Left lung (tissue), 14 donors: ENCODE measurements at places on chromosomes 7 and 10.

DNA sequence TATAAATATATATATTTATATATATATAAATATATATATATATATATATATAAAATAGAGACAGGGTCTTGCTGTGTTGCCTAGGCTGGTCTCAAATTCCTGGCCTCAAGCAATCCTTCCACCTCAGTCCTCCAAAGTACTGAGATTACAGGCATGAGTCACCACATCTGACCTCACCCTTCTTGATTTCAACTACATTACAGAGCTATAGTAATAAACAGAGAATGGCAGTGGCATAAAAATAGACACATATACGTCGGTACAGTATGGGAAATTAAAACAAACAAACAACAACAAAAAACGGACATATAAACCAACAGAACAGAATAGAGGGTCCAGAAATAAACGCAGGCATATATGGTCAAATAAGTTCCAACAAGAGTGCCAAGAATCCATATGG lies 77.6 kb upstream of the PPP1R3A start:
- DNase-seq = no peak

- no peak for DNase-seq
These were observed 103.7 kb upstream of the AOAH start for GRCh38 chr7:36827726-36828703.

- no peak for DNase-seq
These were observed 17.1 kb downstream of the PLXDC2 start for GRCh38 chr10:19833170-19833824.

- no peak for DNase-seq
These were observed 51.5 kb upstream of the ITGB1 start for GRCh38 chr10:33009244-33010131.

DNA sequence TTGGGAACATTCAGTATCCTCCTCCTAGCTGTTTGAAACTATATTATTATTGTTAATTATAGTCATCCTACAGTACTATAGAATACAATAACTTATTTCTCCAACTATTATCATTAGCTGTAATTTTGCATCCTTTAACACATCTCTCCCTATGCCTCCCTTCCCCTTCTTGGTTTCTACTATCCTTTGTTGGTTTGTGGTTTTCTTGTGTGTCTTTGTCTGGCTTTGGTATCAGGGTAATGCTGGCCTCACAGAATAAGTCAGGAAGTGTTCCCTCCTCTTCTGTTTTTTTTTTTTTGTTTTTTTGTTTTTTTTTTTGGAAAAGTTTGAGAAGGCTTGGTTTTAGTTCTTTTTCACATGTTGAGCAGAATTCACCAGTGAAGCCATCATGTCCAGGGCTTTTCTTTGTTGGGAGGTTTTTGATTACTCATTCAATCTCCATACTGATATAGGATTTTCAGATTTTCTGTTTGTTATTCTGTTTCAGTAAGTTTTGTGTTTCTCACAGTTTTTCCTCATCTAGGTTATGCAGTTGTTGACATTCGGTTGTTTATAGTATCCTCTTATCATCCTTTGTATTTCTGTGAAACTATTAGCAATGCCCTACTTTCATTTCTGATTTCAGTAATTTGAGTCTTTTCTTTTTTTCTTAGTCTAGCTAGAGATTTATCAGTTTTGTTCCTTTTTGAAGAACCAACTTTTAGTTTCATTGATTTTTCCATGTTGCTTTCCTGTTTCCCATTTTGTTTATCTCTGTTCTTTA lies 21.6 kb downstream of the C1GALT1 start:
- DNase-seq = no peak

DNA sequence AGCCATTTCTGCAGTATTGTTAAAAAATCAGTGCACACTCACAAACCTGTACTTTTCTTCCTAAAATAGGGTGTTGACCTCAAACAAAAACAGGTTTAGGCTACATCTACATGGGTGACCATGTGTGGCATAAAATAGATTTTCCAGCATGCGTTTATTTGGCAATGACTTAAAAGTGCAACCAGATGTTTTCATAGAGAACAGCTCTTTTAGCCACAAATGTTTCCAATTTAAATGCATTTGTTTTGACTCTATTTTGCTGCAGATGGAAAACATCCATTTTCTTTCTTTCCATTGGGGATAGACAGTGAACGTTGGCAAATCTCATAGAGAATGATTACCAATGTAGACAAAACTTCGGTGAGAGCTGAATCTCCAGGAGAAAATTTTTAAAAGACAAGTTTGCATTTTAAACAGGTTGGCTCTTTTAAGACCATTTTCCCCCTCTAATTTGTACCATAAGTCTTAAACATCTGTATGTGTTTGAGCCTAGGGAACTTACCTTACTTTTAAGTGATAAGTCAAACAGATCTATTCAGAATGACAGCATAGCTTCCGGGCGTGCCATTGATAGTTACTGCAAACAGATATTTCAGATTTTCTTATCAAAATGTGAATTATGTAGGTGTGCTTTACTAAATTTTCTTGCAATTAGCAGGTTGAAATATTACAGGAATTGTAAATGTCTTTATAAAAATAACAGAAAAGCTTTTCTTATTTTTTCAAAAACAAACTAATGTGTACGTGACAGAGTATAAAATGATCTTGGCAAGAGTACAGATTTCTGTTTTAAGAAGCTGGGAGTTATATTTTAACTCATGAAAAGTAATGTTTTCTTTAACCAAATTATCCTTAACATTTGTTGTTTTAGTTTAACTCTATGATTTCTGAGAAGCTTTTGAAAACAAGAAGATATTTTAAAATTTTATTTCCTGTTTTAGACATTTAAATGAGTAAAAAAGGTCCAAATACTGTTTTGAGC lies 144.9 kb downstream of the HGF start:
- DNase-seq = no peak

DNA sequence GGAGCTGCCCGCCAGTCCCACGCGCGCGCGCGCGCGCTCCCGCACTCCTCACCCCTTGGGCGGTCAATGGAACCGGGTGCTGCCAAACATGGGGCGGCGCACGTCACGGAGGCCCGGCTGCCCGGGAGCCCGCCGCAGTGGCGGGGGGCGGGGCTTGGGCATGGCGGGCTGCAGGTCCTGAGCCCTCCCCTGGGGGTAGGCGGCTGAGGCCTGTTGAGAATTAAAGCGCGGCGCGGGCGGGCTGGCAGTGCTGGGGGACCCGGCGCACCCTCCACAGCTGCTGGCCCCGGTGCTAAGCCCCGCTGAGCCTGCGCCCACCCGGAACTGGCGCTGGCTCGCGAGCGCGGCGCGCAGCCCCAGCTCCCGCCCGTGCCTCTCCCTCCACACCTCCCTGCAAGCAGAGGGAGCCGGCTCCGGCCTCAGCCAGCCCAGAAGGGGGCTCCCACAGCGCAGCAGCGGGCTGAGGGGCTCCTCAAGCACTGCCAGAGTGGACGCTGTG lies 634.2 kb downstream of the ANKRD7 start:
- no peak for DNase-seq

- no peak for DNase-seq
These were observed 30.2 kb downstream of the MGAM start for GRCh38 chr7:142025896-142026295.

DNA sequence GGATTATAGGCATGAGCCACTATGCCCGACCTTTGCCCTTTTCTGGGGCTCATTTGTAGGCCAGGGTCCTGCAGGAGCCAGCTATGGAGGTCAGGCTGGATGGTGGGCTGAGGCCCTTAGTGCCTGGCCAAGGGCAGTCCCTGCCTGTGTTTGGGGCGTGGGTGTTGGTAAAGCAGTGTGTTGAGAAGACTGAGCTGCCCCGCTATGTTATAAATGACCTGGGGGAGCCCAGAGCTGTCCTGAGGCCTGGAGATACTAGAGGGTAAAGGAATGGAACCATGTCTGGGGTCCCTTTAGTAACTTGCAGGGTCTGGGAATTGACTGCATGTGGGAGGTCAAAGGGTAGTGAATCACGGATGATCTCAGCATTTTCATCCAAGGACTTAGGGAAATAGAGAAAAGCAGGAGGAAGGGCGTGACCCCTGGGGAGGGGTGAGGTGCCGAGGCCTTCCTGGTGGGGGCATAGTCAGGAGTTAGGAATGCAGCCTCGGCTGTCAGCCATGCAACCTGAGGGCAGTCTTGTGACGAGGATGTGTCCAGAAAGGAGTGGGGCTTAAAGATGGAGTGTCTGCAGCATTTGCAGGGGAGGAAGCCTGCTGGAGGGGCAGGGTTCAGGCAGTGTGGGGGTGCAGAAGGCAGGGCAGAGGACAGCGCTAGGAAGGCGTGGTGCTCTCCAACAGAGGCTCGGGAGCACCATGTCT lies 31.5 kb downstream of the TMEM248 start:
- DNase-seq = no peak

DNA sequence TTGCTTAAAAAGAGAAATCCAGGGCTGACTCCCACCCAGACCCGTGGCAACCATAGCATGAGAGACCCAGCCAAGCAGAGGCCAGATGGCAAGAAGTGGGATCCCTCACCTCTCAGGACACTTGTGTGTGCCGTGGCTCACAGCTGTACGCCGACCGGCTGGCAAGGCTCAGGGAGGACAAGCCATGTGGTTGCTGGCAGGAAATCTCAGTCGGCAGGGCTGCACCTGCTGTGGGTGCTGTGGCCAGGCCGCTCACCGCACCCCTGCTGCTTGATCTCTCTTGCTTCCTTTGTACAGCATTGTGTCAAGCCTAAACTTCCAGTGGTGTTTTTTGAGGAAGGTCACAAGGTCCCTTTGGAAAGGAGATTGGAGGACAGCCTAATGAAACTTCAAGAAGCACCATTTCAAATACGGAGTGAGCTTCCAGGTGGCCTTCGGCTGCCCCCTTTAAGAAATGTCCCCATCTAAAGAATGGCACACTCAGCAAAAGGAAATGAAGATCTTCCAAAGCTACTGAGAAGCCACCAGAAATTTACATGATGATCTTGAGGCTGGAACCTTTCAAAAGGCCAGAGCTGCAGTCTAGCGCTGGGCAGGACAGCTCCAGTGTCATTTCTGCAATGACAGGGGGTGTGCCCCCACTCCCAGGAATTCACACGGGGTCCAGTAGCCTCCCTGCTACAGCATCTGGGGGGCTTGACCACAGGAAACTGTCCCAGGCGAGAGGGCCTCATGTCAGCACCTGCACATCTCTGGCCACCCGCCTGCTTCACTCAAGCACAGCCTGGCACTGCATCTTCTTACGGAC lies 409.0 kb upstream of the MGMT start:
- no peak for DNase-seq

GRCh38 chr10:14241196-14241595 lies 89.5 kb downstream of the FRMD4A start:
- no peak for DNase-seq

DNA sequence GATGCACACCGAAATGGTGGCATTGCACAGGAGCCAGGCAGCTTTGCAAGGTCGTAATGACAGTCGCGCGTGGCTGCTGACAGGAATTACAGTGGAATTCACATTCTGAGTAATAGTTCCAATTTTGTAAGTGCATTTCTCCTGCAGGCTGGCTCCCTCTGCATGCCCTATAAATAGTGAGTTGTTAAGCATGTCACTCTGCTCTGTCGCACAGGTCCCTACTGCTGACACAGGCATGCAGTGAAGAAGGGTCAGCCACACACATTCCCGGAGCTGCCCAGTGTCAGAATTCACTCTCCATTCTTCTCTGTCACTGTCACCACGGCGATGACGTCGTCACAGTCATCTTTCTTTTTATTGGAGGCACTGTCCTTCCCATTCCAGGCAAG lies 49.2 kb upstream of the SHH start:
- peak; percentile 14 for DNase-seq

GRCh38 chr10:4813023-4813422 lies 13.0 kb upstream of the AKR1E2 start:
- DNase-seq = no peak

GRCh38 chr7:131931370-131931769 lies 374.9 kb upstream of the PODXL start:
- DNase-seq = no peak

DNA sequence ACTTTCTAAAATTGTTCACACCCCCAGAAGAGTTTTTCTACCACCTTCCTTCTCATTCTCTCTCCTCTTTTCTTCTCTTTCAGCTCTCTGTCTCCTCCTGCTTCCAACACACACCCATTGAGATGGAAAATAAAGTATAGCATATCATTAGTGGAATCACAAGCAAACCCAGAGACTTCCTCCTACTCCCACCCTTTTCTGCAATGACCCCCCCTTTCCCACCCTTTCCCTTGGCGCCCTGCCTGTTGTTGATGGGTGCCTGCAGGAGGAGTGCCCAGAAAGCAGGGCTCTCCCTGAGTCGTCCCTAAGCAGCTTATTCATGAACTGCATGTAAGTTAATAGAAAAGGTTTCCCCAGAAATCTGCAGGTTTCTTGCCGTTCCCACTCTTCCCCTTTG lies 300.0 kb downstream of the PLXNA4 start:
- no peak for DNase-seq

DNA sequence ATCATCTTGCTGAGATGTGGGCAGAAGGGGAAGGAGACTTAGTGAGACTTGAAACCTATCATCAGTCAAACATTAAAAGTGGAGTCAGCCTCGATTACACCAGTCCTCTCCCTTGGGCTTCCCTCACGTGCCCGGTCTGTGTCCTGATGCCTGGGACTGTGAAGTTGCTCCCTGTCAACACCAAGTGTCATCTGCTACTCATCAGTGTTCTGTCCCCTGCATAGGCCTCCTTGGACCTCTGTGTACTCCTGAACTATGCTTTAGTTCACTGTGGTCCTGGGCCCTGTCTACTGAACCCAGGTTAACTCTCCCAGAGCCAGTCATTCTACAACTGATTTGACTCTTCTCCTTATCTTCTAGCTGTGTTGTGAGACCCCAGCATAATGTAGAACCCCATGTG lies 506.3 kb downstream of the TYW1 start:
- DNase-seq = no peak

GRCh38 chr10:101495324-101495925 lies 92.6 kb downstream of the POLL start:
- peak; percentile 11 for DNase-seq

DNA sequence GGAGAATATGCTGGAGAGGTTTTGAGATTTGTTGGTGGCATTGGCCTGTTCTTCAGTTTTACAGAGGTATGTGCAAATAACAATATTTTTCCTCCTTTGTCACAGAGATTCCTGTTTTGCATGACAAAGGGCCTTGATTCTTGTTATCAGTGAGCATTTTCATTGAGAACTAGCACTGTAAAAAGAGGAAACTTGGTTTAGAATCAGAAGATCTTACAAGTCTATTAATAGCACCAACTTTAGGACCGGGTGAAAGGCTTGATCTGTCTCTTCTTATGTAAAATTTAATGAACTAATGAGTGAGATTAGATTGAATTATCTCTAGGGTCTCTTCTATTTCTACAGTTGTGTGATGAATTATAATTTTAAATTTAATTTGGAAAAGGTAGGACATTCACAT lies 25.5 kb downstream of the TSPAN13 start:
- no peak for DNase-seq

GRCh38 chr10:114995468-114996247 lies 57.7 kb downstream of the TRUB1 start:
- no peak for DNase-seq
